ENCODE measurements at places on chromosomes 2 and 18.

DNA sequence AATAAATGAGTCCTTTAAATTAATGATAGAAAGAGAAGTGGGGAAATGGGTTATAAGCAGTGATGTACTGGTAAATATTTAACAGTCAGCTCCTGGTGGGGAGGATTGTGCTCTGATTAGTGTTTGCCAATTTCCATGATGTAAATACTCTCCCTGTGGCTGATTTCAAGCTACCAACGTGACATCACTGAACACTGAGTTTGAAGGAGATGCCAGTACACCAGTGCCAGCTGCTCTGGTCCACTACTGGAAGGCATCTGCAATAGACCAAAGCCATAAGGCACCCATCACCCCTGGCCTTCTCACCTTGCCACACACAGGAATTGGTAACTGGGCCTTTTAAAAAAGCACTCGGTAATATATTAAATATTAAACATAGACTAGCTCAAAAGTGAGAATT, 77.7 kb downstream of the TGOLN2 start:
- no peak for DNase-seq

GRCh38 chr18:76547296-76547695, 52.3 kb upstream of the ZNF516 start:
- DNase-seq = no peak

DNA sequence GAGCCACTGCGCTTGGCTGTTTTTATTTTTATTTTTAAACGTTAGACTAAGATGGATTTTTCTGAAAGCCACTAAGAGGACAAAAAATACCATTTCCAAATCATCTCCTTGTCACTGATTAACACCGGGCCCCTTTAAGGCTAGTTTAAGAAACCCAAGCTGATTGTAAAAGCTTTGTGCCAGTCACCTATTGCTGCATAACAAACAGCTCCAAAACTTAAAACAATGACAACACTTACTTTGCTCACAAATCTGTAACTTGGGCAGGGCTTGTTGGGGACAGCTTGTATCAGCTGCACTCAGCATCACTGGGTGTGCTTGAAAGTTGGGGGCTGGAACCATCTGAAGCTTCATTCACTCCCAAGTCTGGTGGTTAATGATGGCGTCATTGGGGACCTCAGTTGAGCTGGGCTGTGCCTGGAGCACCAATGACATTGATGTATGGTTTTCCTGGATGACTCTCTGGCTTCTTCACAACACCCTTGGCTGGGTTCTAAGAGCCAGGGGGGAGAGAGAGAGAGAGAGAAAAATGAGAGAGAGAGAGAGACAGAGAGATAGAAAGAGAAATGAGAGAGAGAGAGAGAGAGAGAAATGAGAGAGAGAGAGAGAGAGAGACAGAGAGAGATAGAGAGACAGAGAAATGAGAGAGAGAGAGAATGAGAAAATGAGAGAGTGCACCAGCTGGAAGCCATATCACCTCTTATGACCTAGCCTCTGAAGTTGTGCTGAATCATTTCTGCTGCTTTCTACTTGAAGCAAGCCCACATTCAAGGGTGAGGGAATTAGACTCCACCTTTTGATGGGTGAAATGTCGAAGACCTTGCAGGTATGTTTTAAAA, 26.0 kb upstream of the ATG16L1 start:
- DNase-seq = no peak

DNA sequence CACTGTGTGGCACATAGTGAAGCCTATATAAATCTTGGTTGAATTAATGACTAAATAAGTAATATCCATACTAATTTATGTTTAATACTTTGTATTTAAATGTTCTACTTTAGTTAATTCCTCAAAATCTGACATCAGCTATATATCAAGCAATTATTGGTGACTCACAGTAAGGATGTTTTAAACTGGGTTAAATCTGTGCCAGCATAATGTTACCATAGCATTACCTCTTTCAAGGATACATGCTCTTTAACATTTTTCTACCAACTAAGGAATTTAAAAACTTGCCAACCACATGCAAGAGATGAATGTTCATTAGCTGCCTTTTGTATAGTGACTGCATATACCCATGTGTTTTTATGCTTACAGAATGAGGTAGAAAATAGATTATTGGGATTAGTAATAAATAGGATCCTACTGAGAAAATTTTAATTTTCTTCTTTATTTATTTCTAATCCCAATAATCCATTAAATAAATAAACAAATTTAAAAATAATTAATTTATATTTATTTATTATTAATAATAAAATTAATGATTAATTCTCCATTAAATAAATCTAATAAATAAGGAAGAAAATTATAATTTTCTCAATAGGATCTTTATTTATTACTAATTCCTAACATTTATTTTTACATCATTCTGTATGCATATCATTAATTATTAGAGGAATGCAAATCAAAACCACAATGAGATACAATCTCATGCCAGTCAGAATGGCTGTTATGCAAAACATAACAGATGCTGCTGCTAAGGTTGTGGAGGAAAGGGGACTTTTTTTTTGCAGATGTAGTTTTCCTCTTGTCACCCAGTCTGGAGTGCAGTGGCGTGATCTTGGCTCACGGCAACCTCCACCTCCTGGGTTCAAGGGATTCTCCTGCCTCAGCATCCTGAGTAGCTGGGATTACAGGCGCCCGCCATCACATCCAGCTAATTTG, 410.7 kb upstream of the DSEL start:
- DNase-seq = no peak

- DNase-seq = no peak
These were observed 193.9 kb downstream of the BCL11A start for GRCh38 chr2:60359569-60359968.

DNA sequence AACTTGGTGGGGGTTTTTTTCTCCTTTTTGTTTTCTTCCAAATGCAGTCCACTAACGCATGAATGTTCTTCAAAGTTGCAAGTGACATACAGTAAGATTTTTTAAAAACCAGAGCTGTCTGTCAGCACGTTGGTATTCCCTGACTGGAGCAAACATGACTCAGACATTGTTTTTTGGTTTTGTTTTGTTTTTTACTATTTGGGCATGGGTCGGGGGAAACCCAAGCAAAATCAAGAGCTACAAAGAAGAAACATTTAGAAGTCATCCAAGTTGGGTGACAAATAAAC, 726 bp upstream of the CCDC88A start:
- DNase-seq = no peak

DNA sequence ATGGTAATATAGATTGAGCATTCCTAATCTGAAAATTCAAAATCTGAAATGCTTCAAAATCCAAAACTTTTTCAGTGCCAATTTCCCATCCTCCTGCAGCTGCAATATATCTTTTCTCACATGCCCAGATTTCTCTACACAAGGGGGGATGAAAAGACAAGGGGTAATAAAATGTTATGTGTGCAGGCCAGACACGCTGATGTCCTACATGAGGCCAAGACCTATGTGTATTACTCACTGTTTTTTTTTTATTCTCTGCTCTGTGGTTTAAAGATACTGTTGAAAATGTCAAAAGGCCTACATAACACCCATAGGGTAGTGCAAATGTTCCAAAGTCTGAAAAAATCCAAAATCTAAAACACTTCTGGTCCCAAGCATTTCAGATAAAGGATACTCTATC, 41.2 kb upstream of the CWC22 start:
- DNase-seq = no peak

GRCh38 chr2:56483081-56483480, 299.3 kb downstream of the CCDC85A start:
- no peak for DNase-seq

- no peak for DNase-seq
These were observed 135.6 kb upstream of the LGALSL start for GRCh38 chr2:64318476-64318748.

DNA sequence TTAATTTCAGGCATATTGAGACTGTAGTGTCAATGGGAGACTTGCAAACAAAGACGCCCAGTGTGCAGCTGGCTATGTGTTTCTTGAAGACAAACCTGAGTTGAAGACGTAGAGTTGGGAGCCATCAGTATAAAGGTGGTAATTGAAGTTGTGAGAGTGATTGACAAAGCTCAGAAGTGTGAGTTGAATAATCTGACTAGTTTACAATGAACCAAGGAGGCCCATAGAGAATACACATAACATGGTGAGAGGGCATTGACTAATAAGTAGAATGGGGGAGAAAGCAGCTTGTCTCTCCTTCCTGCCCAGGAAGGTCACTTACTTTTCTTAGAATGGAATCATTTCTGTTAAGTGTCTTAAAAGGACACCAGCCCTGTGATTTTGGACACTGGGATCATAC, 14.1 kb downstream of the SP110 start:
- no peak for DNase-seq

GRCh38 chr2:128276878-128277675, 41.6 kb downstream of the HS6ST1 start:
- no peak for DNase-seq

DNA sequence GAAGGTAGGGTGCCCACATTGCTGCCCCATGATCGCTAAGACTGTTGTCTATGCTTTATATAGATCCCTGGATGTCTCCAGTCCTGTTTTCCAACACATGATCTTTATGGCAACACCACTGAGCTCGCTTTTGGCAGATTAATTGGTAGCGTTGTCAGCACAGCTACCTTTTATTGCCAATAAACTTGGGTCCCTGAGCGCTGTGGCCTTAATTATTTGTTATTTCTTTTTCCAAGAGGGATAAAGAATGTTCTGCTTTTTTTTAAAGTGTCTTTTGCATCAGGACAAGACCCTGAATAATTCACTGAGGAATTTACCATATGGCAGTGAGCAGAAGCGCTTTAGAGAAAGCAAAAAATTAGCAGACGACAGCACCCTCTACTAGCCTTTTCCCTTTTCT, 113.5 kb downstream of the COLEC12 start:
- no peak for DNase-seq

Data from right kidney (tissue), 9 donors.